KG1 (cell line): ENCODE measurements at places on chromosomes 11 and 22.

- DNase-seq = no peak
Observed at GRCh38 chr11:68398995-68399851, 61.3 kb upstream of the PPP6R3 start.

- DNase-seq = no peak
Observed at GRCh38 chr11:14140991-14141390, 178.5 kb downstream of the SPON1 start.

GRCh38 chr11:20075627-20076026 lies 84.6 kb downstream of the DBX1 start:
- DNase-seq = no peak

- no peak for DNase-seq
Observed at GRCh38 chr11:22635689-22636088, 10.1 kb upstream of the FANCF start.

- no peak for DNase-seq
Observed at GRCh38 chr11:122294041-122294440, 178.0 kb upstream of the BLID start.

DNA sequence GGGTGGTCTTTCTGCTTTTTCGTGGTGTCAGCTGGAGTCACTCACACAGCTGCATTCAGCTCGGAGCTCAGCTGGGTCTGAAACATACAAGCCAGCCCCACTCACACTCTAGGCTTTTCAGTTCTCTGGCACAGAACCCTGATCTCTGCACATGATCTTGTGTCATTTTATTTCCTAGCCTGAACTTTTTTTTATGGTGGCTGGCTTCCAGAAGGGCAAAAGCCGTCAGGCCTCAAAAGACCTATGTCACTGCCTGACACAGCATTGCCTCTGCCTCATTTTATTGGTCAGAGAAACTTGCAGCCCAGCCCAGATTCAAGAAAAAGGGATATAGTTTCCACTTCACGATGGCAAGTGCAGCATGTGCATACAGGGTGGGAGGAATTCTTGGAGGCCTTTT lies 117.8 kb downstream of the NTM start:
- no peak for DNase-seq

GRCh38 chr11:64713016-64713707 lies 9.8 kb downstream of the NRXN2 start:
- no peak for DNase-seq

- DNase-seq = no peak
Observed at GRCh38 chr11:68189082-68189481, 24.0 kb downstream of the KMT5B start.

- DNase-seq = no peak
Observed at GRCh38 chr22:48072777-48073176, 1310.3 kb downstream of the TBC1D22A start.

DNA sequence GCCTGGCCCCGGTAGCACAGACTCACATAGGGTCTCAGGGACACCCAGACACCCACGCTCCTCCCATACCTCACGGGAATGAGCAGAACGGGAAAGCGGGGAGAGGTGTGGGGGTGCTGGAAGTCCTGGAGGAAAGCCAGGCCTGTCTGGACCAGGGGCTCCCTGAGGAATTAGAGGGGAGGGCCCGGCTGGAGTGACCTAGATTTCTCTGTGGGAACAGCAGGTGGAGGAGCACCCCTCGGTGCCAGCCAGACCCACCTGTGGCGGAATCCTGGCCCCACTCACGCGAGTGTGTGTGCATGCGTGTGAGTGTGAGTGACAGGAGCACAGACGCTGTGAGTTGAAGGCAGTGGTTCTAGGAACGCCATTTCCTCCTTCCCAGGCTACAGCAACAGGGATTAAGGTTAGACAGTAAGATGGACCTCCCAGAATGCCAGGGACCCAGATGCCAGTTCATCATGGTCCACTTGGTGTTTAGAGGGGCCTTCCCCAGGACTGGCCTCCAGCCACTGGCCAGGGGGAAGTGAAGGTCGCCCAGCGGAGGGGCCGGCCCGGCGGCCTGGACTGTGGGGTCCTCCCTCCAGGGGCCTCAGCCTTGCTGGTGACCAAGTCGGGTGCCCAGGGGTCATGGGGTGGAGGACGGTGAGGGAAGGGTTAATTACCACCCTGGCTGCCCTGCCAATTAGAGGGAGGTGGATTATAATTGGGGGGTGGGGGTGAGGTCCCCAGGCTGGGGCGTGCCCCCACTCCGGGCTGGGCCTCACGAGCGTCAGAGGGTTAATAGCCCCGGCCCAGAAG lies 1.0 kb downstream of the PKP3 start:
- DNase-seq = no peak

GRCh38 chr11:106304274-106304673 lies 226.8 kb downstream of the AASDHPPT start:
- DNase-seq = no peak

- DNase-seq = no peak
Observed at GRCh38 chr22:46774253-46774979, 12.0 kb downstream of the TBC1D22A start.

- DNase-seq = no peak
Observed at GRCh38 chr22:27581688-27582087, 219.9 kb downstream of the MN1 start.

GRCh38 chr11:102900346-102900745 lies 25.6 kb upstream of the MMP12 start:
- no peak for DNase-seq

DNA sequence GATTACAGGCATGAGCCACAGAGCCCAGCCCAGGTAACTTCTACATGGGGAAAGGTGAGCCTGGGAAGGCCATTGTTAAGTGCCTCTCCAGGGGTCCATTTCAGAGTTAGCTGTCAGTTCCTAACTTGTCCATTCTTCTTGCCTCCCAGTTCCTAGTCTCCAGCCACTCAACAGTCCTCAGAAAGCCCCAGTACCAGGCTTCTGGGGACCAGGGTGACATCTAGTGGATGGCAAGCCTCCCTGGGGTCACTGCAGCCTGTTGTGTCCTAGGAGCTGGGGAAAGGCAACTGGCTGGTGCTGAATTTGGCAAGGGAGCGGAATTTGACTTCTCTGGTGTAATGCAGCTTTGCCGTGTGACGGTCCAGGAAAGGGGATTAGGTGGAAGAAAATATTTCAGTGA lies 2.1 kb downstream of the LGALS12 start:
- DNase-seq = peak; percentile 43

DNA sequence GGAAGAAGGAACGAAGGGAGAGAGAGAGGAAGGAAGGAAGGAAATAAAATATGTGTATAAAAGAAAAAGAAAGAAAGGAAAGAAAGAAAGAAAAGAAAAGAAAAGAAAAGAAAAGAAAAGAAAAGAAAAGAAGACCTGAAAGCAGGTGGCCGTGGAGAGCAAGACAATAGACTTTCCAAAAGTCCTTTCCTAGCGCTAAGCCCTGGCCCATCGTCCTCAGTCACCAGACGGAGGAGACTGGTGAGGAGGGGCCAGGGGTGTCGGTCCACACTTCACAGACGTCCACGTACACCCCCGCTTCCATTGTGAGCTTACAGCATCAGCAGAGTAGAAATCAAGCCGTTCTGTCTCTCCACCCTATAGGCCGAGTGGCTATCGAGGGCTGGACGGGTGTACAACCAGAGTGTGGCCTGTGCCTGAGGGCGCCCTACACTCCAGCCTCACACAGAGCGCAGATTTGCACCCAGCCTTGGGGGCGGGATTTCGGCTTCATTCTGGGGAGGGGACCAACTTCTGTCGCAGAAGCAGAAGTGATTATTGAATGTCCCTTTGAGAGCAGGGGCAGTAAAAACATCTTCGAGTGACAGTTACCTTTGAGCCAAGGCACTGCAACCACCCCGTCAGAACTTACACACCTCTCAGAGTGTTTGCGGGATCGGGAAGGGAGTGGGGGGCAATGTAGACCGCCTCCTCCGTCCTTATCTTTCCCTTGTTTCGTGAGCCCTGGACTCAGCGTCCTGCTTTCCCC lies 2.0 kb upstream of the BSX start:
- DNase-seq = no peak

GRCh38 chr11:47434011-47434786 lies 8.0 kb upstream of the PSMC3 start:
- no peak for DNase-seq

DNA sequence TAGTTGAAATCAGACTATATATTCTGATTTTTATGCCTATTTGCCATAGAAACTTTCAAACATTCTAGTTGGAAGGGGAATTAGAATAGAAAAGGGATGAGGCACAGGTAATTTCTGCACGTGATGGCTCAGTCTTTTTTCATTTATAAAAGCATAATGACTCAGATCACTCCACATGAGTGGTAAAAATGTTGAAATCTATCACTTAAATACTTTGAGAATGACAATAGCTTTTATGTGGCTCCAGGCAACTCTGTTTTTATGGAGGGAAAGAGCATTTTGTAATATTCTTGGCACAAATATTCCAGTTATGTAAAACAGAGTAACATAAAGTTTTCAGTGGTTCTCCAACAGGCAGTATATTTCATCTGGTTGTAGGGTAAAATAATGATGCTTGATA lies 5.9 kb upstream of the MMP3 start:
- no peak for DNase-seq

DNA sequence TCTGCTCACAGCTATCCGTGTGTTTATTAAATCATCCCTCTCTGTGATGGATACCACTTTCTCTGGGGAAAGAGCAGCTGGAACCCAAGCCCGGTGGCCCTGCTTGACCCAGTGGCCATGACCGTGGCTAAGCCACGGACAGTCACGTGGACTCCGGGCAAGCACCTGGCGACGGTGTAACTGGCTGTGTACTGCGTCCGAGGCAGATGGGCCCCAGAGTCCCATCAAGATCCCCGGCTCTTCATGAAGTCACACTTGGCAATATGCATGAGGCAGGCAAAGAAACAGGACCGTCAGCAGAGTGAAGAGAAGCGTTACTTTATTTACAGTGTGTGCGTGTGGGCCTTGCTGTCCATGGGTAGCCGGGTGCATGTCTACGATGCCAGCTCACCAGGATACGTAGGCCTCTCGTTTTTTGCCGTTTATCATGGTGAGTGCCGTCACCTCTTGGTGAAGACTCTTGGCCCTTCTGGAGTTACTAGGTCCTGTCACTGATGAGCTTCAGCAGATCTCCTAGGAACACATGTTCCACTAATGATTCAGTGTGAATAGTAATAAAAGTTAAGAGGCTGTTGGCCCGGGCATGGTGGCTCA lies 366.3 kb downstream of the TBC1D22A start:
- no peak for DNase-seq

DNA sequence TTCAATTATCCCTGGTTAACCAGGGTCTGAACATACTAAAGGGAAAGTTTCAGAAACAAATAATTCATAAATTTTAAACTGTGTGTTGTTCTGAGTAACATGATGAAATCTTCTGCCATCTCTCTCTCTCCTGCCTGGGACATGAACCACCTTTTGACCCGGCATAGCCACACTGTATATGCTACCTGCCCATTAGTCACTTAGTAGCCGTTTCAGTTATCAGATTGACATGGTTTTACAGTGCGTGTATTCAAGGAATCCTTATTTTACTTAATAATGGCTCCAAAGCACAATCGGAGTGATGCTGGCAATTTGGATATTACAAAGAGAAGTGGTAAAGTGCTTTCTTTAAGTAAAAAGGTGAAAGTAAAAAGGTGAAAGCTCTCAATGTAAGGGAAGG lies 227.1 kb upstream of the CCDC179 start:
- no peak for DNase-seq

DNA sequence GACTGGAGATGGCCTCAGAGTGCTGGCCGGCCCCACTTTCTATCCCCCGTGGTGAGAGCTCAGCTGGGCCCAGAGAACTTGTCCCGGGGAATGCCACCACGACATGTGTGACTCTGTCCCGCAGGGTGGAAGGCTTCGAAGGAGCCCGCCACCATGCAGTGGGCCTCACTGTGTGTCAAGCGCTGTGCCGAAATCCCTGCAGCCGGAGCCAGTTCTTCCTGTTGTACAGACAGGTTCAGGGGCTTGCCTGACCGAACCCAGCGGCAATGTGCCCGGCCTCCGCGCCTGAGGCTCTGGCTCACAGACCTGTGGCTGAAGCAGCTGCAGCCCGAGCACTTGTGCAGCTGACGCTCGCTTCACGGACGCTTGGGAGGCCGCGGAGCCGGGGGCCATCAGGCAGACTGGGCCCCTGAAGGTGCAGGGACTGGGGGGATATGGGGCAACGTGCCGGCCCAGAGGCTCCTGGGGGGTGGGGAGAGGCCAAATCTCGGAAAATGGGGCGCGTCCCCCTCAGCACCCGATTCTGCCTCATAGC lies 650 bp downstream of the PPM1F start:
- DNase-seq = no peak

DNA sequence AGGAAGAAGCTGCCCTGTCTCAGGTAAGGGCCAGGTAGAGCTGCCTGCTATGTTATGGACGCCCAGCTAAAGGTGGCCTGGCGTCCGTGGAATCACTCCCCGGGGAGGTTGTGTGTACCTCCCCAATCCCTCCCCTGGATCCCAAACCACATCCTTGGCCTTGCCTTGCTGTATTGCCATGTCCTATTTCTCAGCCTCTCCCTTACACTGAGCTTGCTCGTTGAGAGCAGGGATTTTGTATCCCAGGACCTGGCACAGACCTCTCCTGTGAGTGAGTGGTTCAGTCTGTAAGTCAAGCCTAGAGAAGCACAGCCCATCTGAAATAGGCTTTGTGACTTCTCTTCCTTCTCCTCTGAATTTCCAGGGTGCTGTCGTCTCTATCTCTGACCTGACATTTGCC lies 53.9 kb downstream of the TRAF6 start:
- DNase-seq = no peak

- no peak for DNase-seq
Observed at GRCh38 chr11:68050371-68050841, 11.6 kb downstream of the TCIRG1 start.

DNA sequence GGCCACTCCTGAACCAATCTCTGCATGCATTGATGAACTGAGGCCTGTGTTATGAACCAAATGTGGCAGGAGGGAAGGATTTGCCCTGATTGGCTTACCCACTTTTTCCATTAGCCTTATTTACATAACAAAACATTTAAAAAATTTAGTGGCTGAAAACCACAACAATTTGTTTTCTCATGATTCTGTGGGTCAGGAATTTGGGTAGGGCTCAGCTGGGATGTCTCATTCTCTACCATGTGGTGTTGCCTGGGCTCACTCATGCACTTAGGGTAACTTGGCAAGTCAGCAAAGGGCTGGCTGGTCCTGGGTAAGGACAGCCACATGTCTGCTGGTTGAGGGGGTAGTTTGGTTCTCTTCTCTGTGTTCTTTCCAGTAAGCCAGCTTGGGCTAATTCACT lies 35.1 kb upstream of the CYP2R1 start:
- DNase-seq = no peak

DNA sequence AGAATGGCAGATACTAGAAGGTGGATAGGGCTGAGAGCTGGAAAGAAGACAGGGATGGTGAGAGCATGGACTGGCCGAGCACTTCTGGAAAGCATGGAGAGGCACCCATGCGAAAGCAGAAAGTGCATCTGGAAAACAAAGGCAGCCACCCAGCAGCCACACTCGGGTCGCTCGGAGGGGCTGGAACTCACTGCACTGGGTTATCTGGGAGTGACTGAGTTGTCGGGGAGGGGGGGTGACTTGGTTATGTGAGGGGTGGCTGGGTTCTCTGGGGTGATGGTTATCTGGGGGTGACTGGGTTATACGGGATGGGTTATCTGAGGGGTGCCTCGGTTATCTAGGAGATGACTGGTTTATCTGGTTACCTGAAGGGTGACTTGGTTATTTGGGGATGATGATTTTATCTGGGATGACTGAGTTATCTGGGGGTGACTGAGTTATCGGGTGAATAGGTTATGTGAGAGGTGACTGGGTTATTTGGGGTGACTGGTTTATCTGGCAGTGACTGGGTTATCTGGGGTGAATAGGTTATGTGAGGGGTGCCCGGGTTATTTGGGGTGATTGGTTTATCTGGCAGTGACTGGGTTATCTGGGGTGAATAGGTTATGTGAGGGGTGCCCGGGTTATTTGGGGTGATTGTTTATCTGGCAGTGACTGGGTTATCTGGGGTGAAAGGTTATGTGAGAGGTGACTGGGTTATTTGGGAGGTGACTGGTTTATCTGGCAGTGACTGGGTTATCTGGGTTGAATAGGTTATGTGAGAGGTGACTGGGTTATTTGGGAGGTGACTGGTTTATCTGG lies 2.6 kb upstream of the PANX2 start:
- DNase-seq = no peak
